ENCODE measurements at places on chromosomes 7 and 10.

- peaks cover 4% of the 10 kb centered on the region for H3K4me1 ChIP-seq
- H3K27me3 ChIP-seq: no peaks in the 10 kb centered on the region
- no peak overlapping the region for H3K27ac ChIP-seq
- H3K36me3 ChIP-seq: no peaks in the 10 kb centered on the region
- DNase-seq: peak; percentile 30
Observed at GRCh38 chr7:23373151-23374004, 74.2 kb downstream of the MALSU1 start.

GRCh38 chr10:15059914-15060313 is 16.2 kb downstream of the OLAH start:
- no peak for DNase-seq
- H3K36me3 ChIP-seq: no peaks in the 10 kb centered on the region
- H3K27me3 ChIP-seq: no peaks in the 10 kb centered on the region

- no peak for DNase-seq
- no peak overlapping the region for H3K4me3 ChIP-seq
- H3K4me1 ChIP-seq: no peaks in the 10 kb centered on the region
- H3K27ac ChIP-seq: no peak overlapping the region
Observed at GRCh38 chr7:23129036-23129435, 23.5 kb downstream of the KLHL7 start.

DNA sequence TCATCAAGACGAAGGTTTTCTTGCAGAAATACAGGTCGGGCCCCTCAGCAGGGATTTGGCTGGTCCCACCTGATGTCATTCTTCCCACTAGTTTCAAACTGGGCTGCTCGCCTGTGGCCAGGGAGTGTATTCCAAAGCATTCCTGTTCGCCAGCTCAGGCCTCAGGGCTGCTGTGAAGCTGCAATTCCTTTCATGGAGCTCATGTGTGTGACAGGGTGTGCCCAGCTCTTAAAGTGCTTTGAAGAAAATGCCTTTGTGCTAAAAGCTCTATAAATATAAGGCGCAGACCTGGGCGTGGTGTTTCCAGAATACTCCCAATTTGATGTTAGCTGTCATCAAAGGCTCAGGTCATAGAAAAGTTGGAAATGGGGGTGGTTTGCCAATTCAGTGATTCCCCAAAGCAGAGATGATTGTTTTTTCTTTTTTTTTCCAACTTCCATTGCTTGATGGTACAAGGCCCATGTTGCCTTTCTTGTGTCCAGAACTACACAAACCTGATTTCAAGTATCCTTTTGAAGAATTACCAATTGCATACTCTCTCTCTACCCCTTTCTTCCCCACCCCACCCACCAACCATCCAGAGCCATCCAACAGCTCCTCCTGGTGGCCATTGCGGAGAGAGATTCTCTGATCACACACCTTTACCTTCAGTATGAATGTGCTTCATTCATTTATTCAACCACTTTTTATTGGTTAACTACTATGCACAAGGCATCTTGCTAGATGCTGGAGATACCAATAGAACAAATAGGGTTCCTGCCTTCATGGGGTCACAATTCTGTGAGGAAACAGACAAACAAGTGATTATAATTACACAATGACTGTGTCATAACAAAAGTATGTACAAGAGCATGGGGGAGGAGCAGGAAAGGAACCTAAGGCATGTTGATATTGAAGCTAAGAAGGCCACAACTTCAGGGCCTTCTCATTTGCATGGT is 297.3 kb upstream of the LYZL1 start:
- DNase-seq: no peak
- no peaks in the 10 kb centered on the region for H3K27me3 ChIP-seq
- H3K27ac ChIP-seq: no peak overlapping the region

GRCh38 chr7:101817471-101818286 is at the start of gene CUX1:
Gene CUX1, plus strand, starts transcription at chr7:101817626. Its CDS starts 14 bp downstream, at chr7:101817640.
- peaks cover 16% of the 10 kb centered on the region for H3K27me3 ChIP-seq
- no peak within 1 kb of the TSS for H3K27ac ChIP-seq
- peak within 1 kb of the TSS; percentile 56 for H3K4me3 ChIP-seq
- peaks cover 2% of the 10 kb centered on the region for H3K36me3 ChIP-seq
- H3K4me1 ChIP-seq: peaks cover 14% of the 10 kb centered on the region
- peak; percentile 23 for DNase-seq

DNA sequence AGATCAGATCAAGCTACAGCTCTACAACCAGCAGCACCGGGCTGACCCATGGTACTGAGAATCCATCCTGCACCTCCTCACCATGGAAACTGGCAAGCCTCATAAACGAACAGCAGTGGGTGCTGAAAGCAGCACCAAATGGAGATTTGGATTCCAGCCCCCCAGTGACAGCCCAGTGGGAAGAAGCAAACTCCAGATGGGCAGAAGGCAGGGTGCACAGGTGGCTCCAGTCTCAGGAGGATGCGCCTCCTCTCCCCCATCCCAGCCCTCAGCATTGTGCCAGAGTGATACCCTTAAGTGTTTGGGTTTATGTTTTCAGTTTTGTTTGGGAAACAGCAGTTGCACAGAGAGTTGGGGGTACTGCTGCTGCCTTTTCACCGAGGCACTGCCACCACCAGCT is 20.6 kb upstream of the SMO start:
- H3K36me3 ChIP-seq: peaks cover 16% of the 10 kb centered on the region
- no peak for DNase-seq
- peaks cover 2% of the 10 kb centered on the region for H3K27me3 ChIP-seq
- no peak overlapping the region for H3K27ac ChIP-seq
- H3K4me1 ChIP-seq: peaks cover 20% of the 10 kb centered on the region

- no peak overlapping the region for H3K27ac ChIP-seq
- H3K4me3 ChIP-seq: no peak overlapping the region
Observed at GRCh38 chr7:20562461-20562860, 53.0 kb upstream of the ABCB5 start.

- H3K27ac ChIP-seq: no peak overlapping the region
- no peaks in the 10 kb centered on the region for H3K27me3 ChIP-seq
- no peaks in the 10 kb centered on the region for H3K4me1 ChIP-seq
- no peak for DNase-seq
- H3K36me3 ChIP-seq: no peaks in the 10 kb centered on the region
Observed at GRCh38 chr7:85664341-85664740, 477.5 kb upstream of the SEMA3D start.

GRCh38 chr7:13240349-13240748 is 552.9 kb downstream of the ARL4A start:
- no peak overlapping the region for H3K27ac ChIP-seq
- H3K4me1 ChIP-seq: no peaks in the 10 kb centered on the region
- DNase-seq: no peak
- H3K27me3 ChIP-seq: no peaks in the 10 kb centered on the region

DNA sequence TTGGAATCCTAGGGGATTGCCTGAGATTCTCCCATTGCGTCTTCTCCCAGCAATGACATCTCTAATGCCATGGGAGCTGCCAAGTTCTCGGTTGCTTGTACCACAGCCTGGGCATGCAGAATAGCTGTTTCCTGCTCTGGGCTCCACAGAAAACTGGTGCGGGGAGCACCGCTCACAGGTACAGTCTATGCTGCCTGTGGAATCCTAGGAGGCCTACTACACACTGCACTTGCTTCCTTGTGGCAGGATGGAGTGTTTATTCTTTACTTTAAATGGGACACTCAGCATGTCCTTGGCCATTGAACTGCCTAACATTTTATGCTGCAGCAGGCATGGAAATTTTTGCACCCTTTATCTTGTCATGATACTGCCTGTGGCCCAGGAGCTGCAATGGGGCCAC is 378.8 kb upstream of the SHH start:
- DNase-seq: no peak
- no peak overlapping the region for H3K27ac ChIP-seq
- no peaks in the 10 kb centered on the region for H3K36me3 ChIP-seq
- no peaks in the 10 kb centered on the region for H3K4me1 ChIP-seq

GRCh38 chr10:130782467-130782866 is 529.1 kb downstream of the TCERG1L start:
- H3K27me3 ChIP-seq: no peaks in the 10 kb centered on the region
- H3K4me1 ChIP-seq: peaks cover 7% of the 10 kb centered on the region
- no peak overlapping the region for H3K27ac ChIP-seq

- H3K27me3 ChIP-seq: no peaks in the 10 kb centered on the region
- no peak overlapping the region for H3K27ac ChIP-seq
- no peak overlapping the region for H3K4me3 ChIP-seq
Observed at GRCh38 chr10:95767884-95768556, 12.1 kb downstream of the ENTPD1 start.

DNA sequence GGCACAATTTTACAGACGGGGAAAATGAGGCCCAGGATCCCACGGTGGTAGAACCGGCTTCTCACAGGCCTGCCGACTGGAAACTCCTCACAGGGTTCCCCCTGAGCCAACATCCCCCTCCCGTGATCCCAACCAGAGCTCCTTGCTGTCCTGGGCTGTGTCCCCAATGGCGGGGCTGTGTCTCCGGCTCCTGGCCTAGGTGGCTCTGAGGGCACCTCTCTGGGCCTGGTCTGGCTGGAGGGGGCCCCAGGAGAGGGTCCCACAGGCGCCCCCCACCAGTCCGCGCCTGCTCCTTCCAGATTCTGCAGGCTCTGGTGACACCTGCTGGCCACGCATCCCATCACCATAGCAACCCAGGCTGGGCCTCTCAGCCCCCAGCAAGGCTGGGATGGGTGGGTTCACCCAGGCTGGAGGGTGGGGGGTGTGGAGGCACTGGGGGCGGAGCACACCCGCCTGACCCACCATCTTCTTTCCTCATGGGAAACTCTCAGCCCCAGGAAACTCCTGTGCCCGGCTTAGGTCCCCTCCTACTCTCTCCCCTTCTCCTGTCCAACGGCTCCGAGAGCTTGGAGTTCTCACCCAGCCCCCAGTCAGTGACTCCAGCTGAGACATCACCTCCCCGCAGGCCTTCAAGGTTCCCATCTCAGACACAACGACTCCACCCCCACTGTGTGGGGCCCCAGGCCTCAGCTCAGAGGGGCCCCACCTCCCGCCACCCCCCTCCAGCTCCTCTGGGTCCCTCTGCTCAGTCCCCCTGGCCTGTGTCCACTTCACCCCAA is 27.1 kb upstream of the TNRC18 start:
- no peak overlapping the region for H3K27ac ChIP-seq
- DNase-seq: peak; percentile 81
- no peaks in the 10 kb centered on the region for H3K27me3 ChIP-seq
- no peaks in the 10 kb centered on the region for H3K36me3 ChIP-seq
- peaks cover 27% of the 10 kb centered on the region for H3K4me1 ChIP-seq

- H3K4me3 ChIP-seq: no peak overlapping the region
- no peak for DNase-seq
- H3K4me1 ChIP-seq: no peaks in the 10 kb centered on the region
- H3K27ac ChIP-seq: no peak overlapping the region
- H3K27me3 ChIP-seq: no peaks in the 10 kb centered on the region
Observed at GRCh38 chr7:95630702-95631458, 34.6 kb upstream of the PDK4 start.

- DNase-seq: no peak
- no peaks in the 10 kb centered on the region for H3K36me3 ChIP-seq
- no peak overlapping the region for H3K27ac ChIP-seq
- no peaks in the 10 kb centered on the region for H3K4me1 ChIP-seq
- H3K27me3 ChIP-seq: no peaks in the 10 kb centered on the region
Observed at GRCh38 chr10:74548676-74549075, 277.7 kb upstream of the KAT6B start.

- no peak for DNase-seq
Observed at GRCh38 chr7:148793590-148793989, 90.5 kb downstream of the EZH2 start.

DNA sequence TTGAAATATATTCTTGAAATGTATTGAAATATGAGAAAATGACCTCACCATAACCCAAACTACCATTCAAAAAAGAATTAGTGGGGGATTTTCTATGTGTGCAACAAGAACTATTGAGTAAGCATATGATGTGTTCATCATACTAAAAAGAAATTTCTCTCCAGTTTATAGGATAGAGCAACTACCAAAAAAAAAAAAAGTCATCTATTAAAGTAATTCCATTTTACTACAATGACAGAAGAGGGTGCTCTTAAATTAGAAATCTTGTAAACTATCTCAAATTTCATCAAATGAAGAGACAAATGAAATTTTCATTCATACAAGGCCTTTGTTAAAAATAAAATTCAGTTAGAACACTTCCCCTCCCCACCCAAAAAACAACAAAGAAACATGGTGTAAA is 195.4 kb upstream of the PLXDC2 start:
- no peaks in the 10 kb centered on the region for H3K36me3 ChIP-seq
- H3K4me3 ChIP-seq: no peak overlapping the region
- no peaks in the 10 kb centered on the region for H3K27me3 ChIP-seq
- H3K27ac ChIP-seq: no peak overlapping the region

DNA sequence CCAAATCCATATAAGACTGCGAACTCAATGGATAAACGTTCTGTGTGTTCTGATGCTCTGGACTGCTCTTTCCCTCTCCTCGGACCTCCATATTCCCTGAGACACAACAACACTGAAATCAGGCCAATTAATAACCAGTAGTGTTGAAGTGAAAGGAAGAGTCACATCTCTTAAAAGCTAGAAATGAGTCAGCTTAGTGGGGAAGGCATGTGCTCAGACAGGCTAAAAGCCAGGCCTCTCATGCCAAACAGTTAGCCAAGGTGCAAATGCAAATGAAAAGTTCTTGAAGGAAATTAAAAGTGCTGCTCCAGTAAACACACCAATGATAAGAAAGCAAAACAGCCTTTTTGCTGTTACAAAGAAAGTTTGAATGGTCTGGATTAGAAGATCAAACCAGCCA is 29.3 kb downstream of the TNS3 start:
- H3K27me3 ChIP-seq: no peaks in the 10 kb centered on the region
- H3K27ac ChIP-seq: peak overlapping the region; percentile 18
- H3K4me1 ChIP-seq: peaks cover 28% of the 10 kb centered on the region
- H3K36me3 ChIP-seq: no peaks in the 10 kb centered on the region

Data from muscle of leg (tissue), 16 donors.